ENCODE measurements at places on chromosomes 7 and 10.
A peak's percentile ranks its signal among the peaks of the same experiment; 100 is the strongest.

- DNase-seq = no peak
Measured at GRCh38 chr7:102942181-102942866, 29.5 kb downstream of the LRRC17 start.

DNA sequence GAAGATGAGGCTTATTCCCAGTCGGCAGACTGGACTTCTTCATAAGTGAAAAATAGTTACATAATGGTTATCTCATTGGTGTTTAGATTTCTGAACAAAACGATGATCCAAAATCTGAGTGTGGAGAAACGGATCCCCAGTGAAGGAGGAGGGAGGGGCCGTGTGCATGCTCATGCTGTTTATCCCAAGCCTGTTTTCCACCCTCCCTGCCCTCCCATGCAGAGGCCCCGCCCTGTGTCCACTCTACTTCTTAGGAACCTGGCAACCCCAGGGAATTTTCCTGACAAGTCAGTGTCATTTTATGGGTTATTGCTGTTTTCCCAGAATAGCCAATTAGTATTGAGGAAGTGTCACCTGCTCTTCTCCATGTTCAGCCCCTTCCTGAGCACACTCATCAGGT lies 174.0 kb downstream of the CELF2 start:
- no peak for DNase-seq

DNA sequence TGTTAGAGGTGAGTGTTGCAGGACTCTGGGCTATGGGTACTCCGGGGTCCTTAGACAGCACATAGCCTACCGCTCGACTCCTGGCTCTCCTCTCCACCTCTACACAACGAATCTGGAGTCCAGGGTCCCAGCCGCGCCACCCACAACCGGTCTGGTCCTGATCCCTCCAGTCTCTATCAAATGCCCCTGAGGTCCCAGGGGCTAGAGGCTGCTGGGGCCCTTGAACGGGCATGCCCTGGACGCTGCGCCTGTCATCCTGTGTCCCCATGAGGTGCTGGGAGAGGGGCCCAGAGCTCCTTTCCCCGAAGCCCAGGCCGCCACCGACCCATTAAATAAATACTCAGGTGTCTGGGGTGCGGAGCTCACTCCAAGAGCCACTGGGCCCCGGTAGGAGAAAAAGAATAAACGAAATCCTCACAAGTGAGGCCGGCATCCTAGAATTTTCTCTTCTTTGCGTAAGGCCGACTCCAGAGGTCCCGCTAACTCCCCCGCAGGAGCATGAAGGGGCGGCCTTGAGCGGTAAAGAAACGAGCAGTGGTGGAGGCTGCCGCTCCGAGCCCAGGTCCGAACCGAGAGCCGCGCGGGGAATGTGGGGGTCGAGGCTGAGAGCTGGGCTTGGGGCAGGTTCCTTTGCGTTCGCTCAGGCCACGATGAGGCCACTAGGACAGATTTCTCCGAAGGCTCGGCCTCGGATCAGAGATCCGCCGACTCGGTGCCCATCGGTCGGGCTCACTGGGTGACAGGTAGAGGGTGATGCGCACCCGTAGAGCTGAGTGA lies 166.7 kb downstream of the NRF1 start:
- DNase-seq = no peak

- no peak for DNase-seq
Measured at GRCh38 chr10:95233377-95234034, 39.5 kb downstream of the ACSM6 start.

DNA sequence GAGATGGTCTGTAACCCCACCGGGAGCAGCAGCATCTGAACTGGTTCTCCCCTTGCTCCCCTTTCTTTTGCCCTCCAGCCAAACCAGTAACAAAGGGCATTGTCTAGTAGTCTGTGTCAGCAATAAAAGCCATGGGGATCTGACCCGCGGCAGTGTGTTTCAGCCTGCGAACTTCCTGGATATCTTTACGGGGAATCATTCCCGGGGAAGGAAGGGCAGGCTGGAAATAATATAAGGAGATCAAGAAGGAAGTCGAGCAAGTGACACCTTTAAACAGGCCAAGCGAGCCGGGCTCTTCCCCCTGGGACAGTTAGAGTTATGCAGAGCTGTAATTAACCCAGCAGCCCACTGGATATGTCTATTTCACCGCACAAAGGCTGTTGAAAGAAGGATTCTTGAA lies 661.2 kb upstream of the GALNT17 start:
- DNase-seq = no peak

GRCh38 chr10:15439341-15439842 lies 68.3 kb upstream of the FAM171A1 start:
- no peak for DNase-seq

- DNase-seq = no peak
Measured at GRCh38 chr10:71742301-71743088, 22.9 kb upstream of the C10orf105 start.

- DNase-seq = no peak
Measured at GRCh38 chr7:12475362-12476063, 71.8 kb upstream of the VWDE start.

GRCh38 chr10:35392482-35393228 lies 56.3 kb downstream of the CCNY start:
- no peak for DNase-seq

DNA sequence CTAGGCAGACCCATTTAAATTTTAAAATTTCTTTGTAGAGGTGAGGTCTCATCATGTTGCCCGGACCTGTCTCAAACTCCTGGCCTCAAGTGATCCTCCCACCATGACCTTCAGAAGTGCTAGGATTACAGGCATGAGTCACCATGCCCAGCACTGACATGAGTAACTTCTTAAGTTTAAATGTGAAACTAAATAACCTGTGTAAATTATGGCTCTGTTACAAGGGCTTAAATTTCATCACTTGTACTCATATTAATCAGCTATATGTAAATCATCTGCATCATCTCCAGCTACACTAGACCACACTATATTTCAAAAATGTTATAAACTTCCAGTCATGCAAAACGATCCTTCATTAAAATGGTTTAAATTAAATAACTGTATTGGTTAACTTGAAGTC lies 56.1 kb downstream of the ATAD1 start:
- no peak for DNase-seq

DNA sequence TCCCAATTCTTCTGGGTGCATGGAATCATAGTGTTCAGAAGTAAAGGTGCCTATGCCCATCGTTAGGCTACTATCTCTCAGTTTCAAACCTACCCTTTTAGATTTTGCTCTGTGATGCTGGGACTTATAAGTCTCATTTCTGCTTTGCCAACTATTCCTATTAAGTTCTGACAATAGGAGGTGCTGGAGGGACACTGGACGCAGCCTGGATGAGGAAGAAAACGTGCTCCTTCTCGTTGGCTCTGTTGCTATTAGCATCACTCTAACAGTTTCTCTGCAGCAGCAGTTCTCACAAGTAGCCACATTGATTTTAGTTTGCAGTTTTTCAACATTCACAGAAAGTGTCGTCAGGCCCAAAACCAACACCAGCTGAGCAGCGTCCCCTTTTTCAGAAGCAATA lies 72.4 kb downstream of the ABCC2 start:
- peak; percentile 66 for DNase-seq

DNA sequence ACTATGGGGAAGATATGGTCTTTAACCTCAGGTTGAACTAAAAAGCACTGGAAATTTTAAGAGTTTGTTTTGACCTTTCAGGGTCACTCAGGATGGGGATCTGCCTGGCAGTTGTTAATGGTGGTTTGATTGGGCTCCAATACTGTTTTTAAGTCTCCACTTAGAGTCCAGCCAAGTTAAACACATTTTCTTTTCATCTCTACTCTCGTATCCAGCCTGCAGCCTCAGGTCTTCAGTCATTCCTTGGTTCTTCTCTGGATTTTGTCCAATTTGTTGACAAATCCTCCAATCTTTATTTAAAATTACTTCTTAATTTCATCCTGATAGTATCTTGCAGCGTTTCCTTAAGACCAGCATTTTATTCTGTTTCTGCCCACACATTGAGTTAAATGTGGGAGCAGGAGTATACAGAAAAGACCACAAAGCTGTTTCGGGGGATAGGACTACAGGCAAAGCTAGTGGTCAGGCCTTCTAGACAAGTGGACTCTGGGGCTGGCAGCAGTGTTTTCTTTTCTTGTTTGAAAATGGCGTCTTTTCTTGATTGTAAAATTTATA lies 133.2 kb upstream of the INHBA start:
- DNase-seq = no peak

GRCh38 chr7:44626620-44627019 lies 20.2 kb downstream of the OGDH start:
- DNase-seq = no peak

GRCh38 chr7:3172768-3173280 lies 128.2 kb upstream of the SDK1 start:
- DNase-seq = no peak
